Lower leg skin (tissue), 4 donors: ENCODE measurements at places on chromosomes 1 and 21. TPM values are rescaled to one million over a fixed set of nuclear protein-coding genes. Genes with fewer than 3 reads are reported as not detected.

Gene SERTAD4
- total RNA-seq: 12.2 TPM

Gene S100A7A
- not detected for total RNA-seq

Gene TCP10L
- 0.25 TPM for total RNA-seq

Gene CYP4A11
- total RNA-seq: 0.29 TPM

Gene C1orf116
- total RNA-seq: 95.0 TPM

Gene FLG2
- 2,165 TPM for total RNA-seq

Gene C1orf226
- 9.6 TPM for total RNA-seq

Gene LCA5L
- 0.30 TPM for total RNA-seq

- DNase-seq: no peak
These were observed 14.7 kb upstream of the POFUT2 start for GRCh38 chr21:45302082-45303061.

- DNase-seq: no peak
These were observed 37.2 kb upstream of the AIM2 start for GRCh38 chr1:159113596-159114433.

DNA sequence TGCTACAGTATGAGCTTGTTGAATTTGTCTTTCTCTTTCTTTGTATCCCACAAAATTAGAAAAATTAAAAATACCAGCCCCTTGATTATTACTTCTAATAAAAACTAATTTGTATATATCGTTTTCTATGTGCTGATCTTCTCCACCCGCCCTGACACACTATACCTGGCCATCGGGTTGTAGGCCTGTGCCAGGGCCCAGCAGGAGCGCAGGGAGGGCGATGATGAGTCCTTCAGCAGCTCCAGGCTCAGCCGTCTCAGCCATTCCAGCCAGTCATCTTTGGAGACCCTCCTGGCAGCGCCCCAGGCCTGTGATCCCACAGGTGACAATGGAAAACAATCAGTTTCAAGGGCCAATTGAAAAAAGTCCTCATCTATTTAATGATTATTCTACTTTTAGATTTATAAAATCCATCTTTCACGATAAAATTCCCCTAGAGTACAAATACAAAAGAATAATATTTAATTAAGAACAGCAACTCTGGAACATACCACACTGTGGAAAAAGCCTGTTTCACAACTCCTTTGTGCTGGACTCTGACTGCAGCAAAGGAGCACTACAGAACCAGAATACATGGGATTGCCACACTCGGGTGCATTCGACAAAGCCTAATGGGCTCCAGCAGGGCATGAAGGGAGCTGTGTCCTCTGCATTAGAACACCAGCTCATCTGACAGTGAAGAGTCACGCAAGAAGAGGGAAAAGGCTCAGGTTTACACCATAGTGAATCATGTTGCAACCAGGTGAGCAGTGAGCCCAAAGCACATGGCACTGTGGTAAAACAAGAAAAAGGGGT, 15.4 kb downstream of the ANGPTL7 start:
- DNase-seq: no peak

DNA sequence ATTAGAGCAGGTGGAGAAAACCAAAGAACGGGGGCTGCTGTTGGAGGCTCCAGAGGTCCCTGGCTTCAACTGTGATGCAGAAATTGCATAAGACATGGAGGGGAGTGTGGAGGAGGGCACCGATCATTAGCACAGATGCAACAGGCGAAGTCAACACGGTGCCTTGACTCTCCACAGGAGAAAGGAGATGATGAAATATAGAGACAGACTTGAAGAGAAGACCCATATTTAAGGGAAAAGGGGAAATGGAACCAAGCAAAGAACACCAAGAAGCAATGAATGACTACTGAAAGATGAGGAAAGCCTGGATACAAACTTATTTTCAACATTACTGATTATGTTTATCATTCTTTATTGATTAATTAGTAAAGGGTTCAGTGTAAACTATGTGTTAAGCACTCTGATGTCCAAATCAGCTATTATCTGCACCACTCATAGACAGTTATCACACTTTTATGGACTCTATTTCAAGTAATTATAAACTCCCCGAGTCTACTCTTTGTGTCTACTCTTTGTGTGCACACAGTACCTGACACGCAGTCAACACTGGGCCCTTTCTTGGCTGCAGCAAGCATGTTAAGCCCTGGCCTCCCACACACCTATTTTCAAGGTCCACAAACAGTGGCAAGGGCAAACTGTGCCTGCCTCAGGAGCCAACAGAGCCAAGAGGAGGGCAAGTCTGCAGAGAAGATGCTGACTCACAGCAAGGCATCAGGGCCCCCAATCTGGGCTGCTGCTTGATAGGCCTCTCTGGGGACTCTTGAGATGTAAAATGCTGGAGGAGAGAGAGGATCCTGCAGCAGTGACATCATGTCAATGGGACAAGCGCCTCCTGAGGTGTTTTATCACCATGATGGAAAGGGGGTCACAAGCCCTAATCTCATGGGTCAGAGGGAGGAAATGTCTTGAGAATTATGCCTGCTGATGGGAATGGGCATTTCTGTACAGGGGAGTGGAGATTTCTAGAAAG, 17.6 kb downstream of the PCNX2 start:
- no peak for DNase-seq

DNA sequence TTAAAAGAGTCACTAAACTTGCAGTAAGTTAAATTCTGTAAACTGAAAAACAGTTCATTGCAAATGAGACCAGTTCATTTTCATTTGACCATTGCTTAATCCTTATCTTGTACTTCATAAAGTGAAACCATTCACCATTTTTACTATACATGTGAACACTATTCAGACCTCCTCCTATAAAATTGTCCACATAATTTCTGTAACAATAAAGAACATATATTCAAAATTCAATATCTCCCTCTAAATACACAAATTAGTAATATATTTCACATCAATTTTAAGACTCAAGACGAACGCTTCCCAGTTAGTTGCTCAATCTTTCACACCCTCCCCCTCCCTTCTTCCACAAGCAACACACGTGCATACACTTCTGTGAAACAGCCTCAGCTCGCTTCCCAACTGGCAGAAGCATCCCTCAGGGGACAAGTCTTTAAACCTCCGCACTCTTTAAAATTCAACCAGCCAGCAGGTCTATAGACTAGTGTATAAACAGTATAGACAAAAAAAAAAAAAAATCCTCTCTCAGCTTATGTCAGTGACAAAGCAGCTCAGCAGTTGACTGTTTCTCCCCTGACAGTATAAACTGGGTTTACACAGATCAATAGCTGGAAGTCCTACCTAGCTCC, 99.6 kb downstream of the DENND1B start:
- peak; percentile 32 for DNase-seq

- DNase-seq: no peak
These were observed 92.3 kb upstream of the NFIA start for GRCh38 chr1:60989749-60990713.

- DNase-seq: no peak
These were observed 48.4 kb upstream of the KAZN start for GRCh38 chr1:14549897-14550620.
